T-cell (primary cell): ENCODE measurements at places on chromosomes 3 and 15.

GRCh38 chr3:145006271-145006670 lies 1034.6 kb downstream of the DIPK2A start:
- DNase-seq, result no peak

DNA sequence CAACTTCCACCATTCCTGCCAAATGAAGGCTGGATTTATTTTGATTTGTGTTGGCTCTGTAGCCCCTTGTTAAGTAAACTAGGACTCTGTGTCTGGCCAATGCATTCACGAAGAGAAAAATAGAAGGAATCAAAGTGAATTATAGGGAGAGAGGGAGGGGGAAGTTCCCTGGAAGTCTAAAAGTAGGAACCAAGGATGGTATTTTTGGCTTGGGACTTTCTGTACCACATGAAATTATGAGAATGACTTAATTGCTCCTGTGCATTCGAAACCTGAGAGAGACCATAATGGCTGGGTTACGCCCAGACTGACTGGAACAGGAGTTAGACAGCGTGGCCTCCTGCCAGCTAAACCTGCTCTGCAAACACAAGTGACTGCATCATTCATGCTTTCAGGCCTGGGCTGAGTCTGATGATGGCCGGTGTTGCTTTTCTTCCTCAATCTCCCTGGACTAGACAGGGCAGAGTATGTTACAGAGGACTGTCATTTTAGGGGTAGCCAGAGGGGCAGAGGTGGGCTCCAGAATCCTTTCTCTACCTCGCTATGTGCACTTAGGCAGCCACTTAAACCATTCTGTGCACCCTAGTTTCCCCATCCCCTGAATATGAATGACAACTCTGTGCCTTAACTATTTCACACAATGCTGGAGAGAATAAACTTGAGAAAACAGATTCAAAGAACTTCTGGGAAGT lies 58.9 kb downstream of the MYO1E start:
- no peak for DNase-seq

- DNase-seq, result no peak
Measured at GRCh38 chr3:15279671-15280402, 52.5 kb downstream of the SH3BP5 start.

- no peak for DNase-seq
Measured at GRCh38 chr15:80871858-80872257, 92.7 kb downstream of the CEMIP start.

GRCh38 chr3:194941360-194941955 lies 255.8 kb downstream of the FAM43A start:
- DNase-seq, result no peak

GRCh38 chr3:9119331-9119730 lies 130.1 kb downstream of the SRGAP3 start:
- no peak for DNase-seq

- no peak for DNase-seq
Measured at GRCh38 chr3:11157421-11157820, 3.1 kb downstream of the HRH1 start.

DNA sequence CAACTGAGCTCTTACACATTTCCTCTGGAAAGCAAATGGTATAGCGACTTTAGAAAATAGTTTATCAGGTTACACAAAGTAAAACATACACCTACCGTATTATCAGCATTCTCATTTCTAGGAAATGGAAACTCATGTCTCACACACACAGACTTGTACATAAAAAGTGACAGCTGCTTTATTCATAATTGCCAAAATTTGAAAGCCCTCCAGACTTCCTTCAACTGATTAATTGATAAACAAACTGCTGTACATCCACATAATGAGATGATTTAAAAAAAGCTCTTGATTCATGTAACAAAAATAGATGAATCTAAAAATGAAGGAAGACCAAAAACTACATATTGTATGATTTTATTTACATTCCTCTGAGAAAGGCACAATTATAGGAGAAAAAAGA lies 425.5 kb downstream of the GABRG3 start:
- no peak for DNase-seq

DNA sequence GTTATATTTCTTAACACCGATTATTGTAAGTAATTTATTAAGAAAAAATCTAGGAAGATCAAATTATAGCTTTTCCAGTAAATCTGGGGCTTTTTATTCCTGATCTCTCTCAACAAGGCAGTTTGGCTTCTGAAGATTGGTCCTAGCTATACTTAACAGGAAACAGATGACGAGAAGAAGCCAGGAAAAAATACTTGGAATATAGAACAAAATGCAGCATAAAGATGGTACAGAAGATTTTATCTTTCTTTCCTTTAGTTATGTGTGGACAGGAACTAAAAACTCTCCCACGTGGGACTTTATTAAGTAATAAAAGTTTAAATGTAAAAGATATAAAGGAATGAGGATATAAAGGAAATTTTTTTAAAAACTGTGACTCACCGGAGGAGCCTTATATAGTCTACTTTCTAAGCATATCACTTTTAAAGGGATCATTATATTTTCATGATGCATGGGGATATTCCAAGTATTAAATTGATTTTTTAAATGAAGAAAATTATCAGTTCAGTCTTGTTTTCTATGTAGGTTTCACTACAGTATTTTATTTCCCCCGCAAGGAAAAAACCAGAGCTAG lies 8.2 kb downstream of the B3GNT5 start:
- DNase-seq, result no peak

DNA sequence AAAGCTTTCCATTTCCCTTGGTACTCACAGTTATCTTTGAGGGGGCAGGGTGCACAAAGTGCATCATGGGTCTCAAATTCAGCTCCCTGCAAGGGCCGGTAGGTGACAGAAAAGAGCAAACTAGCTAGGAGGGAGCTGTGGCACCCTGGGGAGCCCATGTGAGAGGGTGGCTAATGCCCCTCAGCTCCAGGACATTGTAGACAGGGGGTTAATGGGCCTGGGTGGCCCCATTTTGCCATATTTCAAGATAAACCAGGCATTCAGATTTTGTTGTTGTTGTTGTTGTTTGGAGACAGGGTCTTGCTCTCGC lies 3.7 kb upstream of the SLC6A6 start:
- no peak for DNase-seq

- no peak for DNase-seq
Measured at GRCh38 chr15:71889385-71889784, 79.0 kb downstream of the NR2E3 start.

DNA sequence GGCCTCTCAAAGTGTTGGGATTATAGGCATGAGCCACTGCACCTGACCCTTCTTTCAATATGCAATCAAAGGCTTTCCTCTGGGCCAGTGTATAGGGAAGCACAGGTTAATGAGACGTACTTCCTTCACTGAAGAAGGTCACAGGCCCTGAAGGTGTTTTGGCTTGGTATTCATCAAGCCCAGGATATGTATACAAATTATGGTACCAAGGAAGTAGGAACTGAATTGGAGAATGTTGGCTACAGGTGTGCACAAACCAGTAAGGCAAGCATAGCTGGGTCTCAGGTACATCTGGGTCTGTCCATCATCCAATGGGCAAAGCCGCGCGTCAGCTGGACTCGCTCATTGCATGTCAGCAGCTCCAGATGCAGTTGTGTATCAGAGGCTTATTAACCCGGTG lies 237.9 kb downstream of the ADAMTS17 start:
- no peak for DNase-seq

- peak; percentile 4 for DNase-seq
Measured at GRCh38 chr3:51539291-51539941, 897 bp downstream of the RAD54L2 start.

GRCh38 chr15:67832031-67832551 lies 6.8 kb downstream of the SKOR1 start:
- no peak for DNase-seq

DNA sequence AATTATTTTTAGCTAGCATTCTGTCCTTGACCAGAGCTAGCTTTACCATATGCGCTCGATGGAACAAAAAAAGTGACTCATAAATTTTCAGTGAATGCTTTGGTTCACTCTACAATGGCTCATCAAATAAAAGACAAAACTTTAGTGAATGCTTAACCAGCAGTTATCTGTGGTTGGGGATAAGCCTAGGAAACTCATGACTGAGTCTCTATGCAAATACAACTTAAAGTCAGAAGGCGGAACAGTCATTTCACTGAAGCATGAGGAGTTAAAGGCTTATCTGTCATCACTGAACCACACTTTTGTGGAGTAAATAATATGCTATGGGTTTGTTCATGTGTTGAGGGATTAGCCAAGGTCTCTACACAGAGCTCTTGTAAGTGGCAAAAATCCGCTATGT lies 308.4 kb downstream of the SQOR start:
- no peak for DNase-seq

- no peak for DNase-seq
Measured at GRCh38 chr3:40800343-40800742, 275.6 kb downstream of the ZNF621 start.

DNA sequence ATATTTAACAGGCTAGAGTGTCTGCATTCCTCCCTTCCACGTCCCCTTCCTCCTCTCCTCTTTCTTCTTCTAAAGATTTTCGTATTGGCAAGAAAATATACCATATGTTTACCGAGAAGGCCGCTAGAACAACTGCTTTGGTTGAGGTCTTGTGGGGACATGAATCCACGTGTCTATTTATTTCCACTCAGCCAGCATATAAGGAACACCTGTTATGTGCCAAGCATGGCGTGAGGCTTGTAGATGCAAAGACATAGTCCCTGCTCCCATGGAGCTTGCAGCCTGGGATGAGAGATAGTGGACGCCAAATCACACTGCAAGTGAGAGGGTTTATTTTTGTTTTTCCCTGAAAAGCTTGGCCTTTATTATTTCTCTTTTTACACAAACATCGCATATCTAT lies 57.1 kb downstream of the SLC7A14 start:
- no peak for DNase-seq

DNA sequence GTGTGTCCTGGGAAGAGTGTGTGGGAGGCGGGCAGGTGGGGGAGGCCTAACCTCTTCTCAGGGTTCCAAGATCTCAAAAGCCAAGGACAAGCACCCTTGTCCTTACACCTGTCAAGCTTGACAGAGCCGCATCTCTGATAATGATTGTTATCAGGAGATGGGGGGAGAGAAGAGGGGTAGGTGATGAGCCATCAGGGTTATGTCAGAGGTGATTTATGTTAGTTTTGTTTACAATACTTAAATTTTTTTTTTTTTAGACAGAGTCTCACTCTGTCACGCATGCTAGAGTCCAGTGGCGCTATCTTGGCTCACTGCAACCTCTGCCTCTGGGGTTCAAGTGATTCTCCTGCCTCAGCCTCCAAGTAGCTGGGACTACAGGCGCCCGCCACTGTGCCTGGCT lies 7.4 kb upstream of the NCBP2 start:
- no peak for DNase-seq
